ENCODE measurements at places on chromosomes 7 and 10. TPM values are rescaled to one million over a fixed set of nuclear protein-coding genes. Genes with fewer than 3 reads are reported as not detected.
A peak's percentile ranks its signal among the peaks of the same experiment; 100 is the strongest.

DNA sequence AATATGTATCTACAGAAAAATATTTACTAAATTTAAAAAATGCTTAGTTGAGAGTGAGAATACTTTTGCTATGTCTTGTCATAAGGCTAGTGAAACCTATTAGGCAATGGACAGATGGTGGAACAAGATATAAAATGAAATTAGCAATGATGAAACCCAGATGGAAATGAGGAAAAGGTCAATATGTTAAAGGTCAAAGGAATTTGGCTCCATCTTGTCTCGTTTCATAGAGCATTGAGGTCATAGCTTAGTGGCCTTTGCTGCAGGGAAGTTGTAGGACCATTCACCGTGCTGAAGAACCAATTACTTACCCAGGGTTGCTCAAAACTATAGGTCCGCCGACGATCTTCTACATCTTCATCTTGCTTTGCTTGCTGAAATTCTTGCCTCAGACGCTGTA, 683.9 kb downstream of the PARD3 start:
- DNase-seq = no peak

- DNase-seq = no peak
These were observed 211.9 kb upstream of the ETV1 start for GRCh38 chr7:14201353-14201752.

- DNase-seq = no peak
These were observed 30.0 kb downstream of the PRLHR start for GRCh38 chr10:118565301-118566075.

GRCh38 chr10:88090568-88091214, 227.3 kb downstream of the PTEN start:
- DNase-seq = no peak

- no peak for DNase-seq
These were observed 1.9 kb upstream of the GPR146 start for GRCh38 chr7:1042492-1042833.

GRCh38 chr7:129986600-129986999, 33.8 kb upstream of the UBE2H start:
- DNase-seq = no peak

DNA sequence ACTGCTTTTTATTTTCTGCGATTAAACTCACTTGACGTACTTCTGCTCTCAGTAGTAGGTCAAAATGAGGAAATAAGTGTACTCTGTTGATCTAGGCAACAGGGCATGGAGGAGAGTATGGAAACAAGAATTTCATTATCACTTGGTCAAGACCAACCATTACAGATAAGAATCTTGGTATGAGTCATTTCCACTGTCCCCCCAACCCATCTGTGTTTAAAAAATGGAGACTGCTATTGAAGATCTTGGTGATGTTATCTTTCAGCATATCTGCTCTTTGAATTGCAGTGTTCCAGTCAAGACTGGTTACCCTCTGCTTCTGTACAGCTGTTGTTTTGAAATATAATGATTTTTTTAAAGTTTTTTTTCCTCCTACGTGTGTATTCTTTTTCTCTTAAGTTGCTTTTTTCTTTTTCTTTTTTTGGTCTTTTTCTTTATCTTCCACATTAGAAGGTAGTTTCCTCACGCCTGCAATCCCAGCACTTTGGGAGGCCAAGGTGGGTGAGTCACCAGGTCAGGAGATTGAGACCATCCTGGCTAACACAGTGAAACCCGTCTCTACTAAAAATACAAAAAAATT, 11.7 kb downstream of the STAM start:
- DNase-seq = no peak

GRCh38 chr7:31437250-31437865, 76.5 kb upstream of the ITPRID1 start:
- no peak for DNase-seq

DNA sequence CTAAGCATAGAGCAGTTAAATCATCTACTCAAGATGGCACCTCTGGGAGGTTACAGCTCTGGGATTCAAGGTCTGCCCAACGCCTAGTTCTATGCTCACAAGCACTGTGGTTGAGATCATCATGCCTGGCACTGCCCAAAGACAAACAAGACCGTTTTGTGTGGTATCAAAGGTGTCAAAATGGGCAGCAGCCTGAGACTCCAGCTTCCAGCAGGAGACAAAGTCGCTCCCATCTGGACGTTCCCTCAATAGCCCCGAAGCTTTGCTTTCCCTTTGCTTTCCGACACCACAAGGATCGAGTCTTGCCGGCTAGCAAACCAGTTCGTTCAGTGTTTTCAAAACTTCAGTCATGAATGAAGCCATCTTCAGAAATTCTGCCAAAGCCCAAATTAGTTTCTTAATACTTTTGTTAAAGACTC, 5.1 kb downstream of the HABP2 start:
- no peak for DNase-seq

GRCh38 chr10:108765794-108766193, 1157.5 kb downstream of the XPNPEP1 start:
- DNase-seq = no peak

DNA sequence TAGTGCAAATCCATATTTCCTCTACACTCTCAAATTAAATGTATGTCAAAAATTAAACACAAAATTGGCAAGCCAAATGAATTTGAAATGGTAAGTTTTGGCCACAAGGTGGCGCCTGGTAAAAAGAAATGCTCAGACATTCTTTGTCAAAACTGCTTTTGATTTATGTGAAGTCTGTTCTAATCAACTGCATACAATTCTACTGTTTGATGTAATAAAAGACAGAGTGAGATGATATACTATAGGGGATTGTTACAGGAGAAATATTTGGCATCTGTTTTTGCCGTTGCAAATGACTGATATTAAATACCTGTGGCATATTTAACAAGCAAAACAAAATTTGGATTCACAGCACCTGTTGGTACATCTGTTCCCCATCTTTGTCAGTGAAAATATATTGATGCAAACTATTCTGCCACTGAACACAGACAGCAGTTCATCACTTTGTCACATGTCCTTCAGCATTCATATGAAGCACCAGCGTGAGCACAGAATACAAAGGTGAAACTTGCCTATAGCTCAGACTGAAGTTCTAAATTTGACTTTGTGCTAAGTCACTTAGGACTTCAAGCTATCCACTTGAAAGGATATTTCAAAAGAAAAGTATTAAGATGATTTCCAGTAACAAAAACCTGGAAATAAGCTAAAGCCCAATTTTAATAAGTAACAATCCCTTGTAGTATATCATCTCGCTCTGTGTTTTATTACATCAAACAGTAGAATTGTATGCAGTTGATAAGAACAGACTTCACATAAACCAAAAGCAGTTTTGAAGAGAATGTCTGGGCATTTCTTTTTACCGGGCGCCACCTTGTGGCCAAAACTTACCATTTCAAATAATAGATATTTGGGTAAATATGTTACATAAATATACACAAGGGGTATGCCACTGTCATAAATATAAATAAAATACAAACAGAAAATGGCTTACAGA, 10.2 kb upstream of the CH25H start:
- peak; percentile 62 for DNase-seq

DNA sequence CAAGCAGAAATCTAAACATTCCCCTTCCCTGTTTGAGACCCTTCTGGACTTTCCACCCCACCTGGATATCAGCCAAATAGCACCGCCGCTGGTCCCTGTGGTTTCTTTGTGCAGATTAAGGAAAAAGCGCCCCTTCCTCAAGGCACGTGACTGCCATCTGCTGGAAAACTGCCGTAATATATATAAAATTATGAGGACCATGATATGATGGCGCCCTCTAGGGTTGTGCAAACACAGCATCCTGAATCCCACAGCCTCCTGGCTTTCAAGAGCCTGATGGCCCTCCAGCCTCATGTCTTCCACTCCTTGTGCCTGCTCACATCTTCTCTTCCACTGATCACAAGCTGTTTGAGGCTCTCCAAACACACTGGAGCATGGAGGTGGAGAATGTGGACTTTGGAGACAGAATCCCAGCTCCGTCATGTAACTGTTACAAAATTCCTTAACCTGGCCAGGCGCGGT, 121.3 kb downstream of the MYL10 start:
- no peak for DNase-seq

DNA sequence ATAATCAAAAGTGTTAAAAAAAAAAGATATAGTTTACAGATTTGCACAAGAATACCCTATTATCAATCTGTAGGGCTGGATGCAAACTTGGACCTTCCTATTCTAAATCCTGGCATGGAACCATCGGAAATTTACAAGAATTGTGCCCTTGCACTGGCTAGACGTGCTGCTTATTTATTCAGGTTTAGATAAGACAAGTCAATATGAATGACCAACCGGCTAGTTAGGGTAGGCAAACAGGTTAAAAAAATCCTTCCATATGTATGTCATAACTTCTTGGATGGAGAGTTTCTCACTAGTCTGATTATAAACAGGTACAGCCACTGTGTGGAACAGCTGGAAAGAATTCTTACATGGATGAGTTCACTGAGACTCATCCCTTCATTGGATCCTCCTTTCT, 41.4 kb downstream of the PKD1L1 start:
- no peak for DNase-seq

DNA sequence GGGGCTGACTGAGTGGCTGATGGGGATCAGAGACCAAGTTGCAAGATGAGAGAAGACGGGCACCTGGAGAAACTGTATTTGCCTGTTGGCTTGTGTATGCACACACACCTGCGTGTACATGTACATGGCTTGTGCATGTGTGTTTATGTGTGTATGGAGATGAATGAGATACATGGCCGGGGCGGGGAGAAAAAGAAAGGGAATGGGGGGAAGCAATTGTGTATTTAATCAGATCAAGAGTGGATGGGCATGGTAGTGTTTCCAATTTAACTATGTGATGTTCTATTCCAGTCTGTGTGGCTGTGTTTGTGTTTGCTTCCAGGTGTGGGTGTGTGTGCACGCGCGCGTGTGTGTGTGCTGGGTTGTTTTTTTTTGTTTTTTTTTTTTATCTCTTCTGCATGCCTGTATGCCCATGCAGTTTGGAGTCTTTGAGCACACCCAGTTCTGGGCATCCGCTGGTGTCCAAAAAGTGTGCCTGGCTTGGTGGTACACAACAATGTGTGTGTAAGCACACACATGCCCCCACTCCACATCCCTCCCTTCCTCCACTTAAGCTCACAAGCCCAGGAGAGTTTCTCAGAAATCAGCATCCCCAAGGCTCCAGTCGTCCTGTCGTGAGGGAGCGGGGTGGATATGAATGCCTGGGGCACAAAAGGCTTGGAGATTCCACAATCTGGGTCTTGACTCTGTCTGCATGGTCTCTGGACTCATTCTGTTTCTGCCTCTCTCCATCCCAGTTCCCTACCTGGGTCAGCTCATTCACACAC, 2.5 kb upstream of the VGF start:
- DNase-seq = no peak

DNA sequence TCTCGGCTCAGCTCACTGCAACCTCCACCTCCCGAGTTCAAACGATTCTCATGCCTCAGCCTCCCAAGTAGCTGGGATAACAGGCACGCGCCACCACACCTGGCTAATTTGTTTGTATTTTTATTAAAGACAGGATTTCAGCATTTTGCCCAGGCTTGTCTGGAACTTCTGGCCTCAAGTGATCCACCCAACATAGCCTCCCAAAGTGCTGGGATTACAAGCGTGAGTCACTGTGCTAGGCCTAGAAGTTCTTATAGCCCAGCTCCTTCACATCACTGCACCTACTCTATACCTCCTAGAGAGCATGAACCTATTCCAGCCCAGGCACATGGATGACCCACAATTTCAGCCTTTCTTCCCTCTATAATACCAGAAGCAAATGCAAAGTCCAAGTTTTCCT, 1.3 kb upstream of the BLOC1S2 start:
- DNase-seq = no peak

- no peak for DNase-seq
These were observed at the start of gene RBP4 for GRCh38 chr10:93601146-93601773. TSS of gene RBP4 (minus strand) at chr10:93601235. CDS start at chr10:93601028, 207 bp downstream.

GRCh38 chr7:116465125-116465524, 34.4 kb upstream of the CAV2 start:
- DNase-seq = no peak

DNA sequence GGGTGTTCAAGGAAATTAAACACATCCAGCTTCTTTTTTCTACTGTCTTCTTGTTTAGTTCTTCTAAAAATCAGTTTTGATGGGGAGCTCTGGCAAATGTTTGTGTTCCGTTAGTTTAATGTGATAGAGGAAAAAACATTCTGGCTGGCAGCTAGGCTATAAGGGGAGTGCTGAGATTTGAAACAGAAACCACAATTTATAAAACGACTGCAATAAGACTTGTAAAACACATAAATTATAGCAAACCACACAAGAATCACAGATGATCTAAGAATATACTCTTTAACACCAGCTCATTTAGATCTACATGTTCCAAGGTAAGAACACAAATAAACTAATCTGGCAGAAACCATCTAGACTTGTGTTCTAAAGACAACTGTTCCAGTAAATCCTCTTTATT, 425.5 kb downstream of the CNTNAP2 start:
- DNase-seq = no peak

DNA sequence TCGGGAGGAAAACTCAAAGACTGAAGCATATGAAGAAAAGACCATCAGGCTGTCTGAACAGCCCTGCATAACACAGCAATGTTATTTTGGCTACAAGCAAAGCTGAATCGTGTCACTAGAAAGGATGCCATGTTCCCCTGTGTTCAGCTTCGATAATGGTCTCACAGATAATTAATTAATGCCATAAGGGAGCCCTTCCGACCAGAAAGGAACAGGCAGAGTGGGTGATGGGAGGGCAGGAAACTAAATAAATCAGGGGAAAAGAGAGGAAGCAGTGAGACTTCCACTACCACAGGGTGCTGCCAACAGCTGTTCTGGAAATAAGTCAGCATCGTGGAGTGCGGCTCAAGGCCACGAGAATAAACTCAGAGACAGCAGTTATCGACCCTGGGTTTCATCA, 3.2 kb downstream of the PTPRN2 start:
- DNase-seq = no peak

DNA sequence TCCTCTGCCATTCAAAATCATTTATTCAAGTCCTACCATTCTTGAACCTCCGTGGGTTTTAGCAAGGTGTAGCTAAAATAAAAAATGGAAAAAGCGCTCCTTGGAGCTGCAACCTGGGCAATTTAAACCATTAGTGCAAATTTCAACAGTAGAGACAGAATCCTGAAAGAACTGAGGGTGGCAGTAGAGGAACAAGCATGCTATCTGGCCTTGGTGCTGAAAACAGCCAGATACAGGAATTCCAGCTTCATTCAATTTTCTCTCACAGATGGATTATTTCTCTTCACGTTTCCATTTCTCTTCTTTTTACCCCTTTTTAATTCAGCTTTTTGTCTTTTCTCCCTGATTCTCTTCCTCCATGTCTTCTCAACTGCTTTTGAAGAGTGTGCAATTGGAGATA, 77.7 kb downstream of the OTUD1 start:
- DNase-seq = no peak

- no peak for DNase-seq
These were observed 584.0 kb upstream of the GHITM start for GRCh38 chr10:83555264-83555663.

DNA sequence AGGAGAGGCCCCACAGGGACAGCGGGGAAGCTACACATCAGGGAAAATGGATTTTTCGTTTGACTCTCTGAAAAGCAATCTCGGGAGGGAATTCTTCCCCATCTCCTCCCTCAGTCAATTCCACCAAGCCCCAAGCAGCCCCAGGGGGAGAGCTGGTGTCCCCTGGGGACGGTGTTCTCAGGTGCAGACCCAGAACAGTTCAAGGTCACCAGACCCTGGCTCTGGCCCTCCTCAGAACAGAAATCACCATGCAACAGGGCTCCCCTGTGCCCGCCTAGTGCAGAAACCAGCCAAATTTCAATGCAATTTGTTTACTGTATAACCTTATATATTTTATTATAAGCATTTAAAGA, 34.1 kb downstream of the GSDME start:
- DNase-seq = no peak

Gene GOT1
- total RNA-seq = 36.0 TPM

Gene SGPL1
- total RNA-seq = 98.9 TPM

Gene APBB1IP
- 41.8 TPM for total RNA-seq

Gene VAX1
- not detected for total RNA-seq

Gene SRI
- total RNA-seq = 136 TPM

Gene FAM241B
- total RNA-seq = 13.9 TPM

Gene NCF1
- total RNA-seq = 1.1 TPM
